ENCODE measurements at places on chromosomes 12 and 14.
A peak's percentile ranks its signal among the peaks of the same experiment; 100 is the strongest.

DNA sequence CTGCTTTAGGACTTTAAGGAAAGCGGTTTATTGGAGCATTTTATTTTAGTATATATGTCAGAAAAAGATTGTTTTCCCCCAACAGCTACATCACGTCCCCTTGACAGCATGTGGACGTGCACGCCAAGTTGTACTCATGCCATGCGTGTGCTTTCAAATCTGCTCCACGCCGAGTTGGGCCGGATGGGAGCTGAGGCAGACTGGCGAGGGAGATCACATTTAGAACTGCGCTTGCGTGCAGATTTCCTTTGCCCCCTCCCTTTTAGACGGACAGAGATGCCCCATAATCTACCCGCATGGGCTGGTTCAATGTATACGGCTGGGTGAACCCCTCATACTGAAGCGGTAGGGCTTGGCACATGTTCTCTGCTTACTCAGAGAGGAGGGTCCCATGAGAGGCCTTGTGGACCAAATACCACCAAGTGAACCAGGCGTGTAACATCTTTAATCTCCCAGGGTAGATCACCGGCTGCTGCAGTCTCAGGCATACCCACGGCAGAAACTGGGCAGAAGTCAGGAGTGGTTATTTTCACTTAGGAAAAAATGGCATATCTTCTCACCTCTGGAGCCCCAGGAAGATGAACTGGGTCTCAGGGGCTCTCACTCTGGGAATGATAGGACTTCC is 92.1 kb downstream of the ESR2 start:
- DNase-seq: no peak

DNA sequence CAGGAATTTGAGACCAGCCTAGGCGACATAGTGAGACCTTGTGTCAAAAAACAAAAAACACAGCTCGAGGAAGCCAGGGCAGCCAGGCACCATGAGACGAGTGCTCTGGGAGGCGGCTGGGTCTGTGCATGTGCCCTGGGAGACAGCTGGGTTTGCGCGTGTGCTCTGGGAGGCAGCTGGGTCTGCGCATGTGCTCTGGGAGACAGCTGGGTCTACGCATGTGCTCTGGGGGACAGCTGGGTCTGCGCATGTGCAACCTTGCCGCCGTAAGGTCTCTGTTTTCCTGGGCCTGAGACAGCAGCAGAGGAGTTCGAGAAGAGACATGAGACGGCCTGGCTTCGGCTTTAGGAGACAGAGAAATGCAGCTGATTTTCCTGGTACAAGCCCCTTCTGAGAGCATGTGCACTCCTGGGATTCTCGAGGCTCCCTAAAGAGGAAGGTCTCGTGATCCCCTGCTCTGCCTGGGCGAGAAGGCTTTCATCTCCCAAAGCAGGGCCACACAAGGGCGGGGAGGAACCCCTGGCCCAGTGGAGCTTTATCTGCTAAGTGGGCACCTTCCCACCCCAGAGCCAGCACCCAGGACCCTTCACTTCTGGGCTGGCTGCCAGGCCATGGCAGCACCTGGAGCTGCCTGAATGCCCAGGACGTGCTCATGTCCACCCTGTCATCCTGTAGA is 3.5 kb upstream of the BDKRB1 start:
- no peak for DNase-seq

GRCh38 chr14:68652433-68652690 is 140.5 kb downstream of the ZFP36L1 start:
- DNase-seq: no peak

GRCh38 chr12:18340186-18340585 is 78.9 kb downstream of the PIK3C2G start:
- DNase-seq: no peak

- DNase-seq: no peak
Measured at GRCh38 chr14:101105045-101105444, 201.5 kb upstream of the RTL1 start.

DNA sequence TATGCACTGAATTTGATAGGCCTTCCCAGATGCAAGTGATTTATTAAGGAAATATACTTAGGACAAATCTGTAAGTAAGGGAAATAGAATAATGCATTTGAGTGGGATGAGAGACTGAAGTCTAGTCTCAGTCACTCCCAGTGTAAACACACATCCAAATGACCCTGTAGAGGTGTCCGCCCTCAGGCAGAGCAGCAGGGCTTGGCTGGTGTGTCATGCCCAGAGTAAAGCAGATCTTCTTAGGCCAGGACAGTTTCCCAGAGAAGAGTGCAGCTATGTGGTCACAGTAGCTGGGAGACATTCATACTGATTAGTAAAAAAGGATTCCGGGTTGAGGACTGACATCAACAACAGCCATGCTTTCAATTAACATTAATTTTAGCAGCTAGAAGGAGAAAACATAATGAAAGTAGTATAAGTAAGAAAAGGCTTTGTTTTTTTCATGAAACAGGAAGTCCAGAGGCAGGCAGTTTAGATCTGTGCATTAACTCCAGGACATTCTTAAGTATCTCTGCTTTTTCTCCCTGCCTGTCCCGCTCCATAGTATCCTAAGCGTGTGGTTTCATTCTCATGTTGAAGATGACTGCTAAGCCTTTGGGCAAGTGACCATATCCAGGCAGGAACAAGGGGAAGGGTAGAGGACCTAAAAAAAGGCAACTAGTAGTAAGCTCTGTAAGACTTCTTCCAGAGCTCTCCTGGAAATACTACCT is 35.7 kb downstream of the CNTN1 start:
- no peak for DNase-seq

GRCh38 chr14:102625564-102626296 is 33.3 kb downstream of the RCOR1 start:
- no peak for DNase-seq

- DNase-seq: no peak
Measured at GRCh38 chr12:55915482-55915859, 12.2 kb downstream of the PYM1 start.

DNA sequence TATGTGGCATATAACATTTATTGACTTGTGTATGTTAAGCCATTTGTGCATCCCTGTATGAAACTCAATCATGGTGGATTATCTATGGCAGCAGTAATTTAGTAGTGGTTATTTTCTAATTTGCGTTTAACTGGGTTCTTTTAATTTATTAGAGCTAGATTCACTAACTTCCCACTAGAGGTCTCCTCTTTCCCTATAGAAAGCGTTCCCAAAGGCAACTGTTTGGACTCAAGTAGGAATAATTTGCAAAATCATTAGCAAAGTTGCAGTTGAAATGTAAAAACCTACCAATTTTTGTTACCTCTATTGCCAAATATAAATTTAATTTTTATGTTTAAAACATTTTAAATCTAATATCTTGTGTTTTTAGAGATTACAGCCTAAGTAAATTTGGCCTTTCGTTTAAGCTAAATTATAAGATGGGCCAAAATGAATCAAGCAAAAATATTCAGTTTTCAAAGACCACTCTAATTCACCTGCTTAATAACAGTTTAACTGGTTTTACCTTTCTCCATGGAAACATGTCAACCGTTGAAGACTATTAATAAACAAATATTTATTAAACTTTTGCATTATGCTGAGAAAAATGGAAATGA is 6.0 kb downstream of the DMAC2L start:
- DNase-seq: no peak

DNA sequence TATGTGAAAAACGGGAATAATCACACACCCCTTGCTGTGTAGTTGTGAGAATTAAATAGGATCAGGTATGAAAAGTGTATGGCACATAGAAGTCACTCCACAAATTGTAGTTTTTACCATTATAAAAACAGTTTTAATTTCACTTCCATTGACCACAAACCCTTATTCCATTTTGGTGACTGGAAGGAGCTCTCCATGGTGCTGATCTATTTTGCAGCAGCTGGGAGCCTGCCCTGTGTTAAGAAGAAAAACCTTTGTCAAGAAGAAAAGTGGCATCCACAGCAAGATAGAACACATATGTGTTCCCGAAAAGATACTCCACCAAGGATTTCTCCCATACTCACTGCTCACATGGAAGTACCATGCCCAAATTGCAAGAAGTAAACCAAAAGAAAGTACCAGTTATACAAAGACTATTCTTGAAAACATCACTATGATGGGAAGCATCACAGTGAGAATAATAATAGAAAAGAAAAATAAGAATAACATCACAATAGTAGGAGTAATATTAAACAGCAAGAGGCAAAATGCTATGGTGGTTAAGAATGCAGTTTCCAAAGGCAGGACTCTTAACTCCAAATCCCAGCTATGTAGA is 58.7 kb downstream of the TUNAR start:
- DNase-seq: peak; percentile 42

- DNase-seq: peak; percentile 74
Measured at GRCh38 chr14:100108042-100108825, 43.0 kb downstream of the EVL start.

- DNase-seq: no peak
Measured at GRCh38 chr12:127238107-127238506, 1028.9 kb upstream of the TMEM132C start.

- DNase-seq: peak; percentile 38
Measured at GRCh38 chr12:89949457-89950195, 241.0 kb upstream of the ATP2B1 start.

GRCh38 chr12:31650918-31651317 is 8.6 kb upstream of the ETFBKMT start:
- no peak for DNase-seq

DNA sequence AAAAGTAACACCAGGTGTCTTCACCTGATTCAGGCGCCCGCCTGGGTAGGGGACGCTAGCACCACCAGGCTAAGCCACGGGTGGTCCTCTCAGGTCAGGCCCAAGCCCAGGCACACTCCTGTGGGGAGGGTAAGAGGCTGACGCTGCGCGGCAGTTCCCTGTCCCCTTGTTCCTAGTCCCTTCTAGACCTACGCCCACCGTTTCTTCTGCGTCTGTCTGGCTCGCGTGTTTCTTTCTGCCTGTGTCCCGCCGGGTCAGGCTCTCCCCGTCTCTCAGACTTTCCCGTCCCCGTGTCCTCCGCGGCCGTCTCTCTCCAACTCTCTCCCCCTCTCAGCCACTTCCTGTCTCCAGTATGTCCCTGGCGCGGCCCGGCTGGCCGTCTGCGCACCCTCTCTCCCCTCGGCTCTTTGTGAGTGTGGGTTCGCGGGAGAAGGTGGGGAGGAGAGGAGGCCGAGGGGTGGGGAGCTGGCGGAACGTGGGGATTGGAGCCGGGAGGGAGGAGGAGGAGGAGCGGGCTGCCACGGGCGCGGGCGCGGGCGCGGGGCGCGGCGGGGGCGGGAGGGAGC is 3.1 kb upstream of the TNS2 start:
- DNase-seq: peak; percentile 87

GRCh38 chr12:103901518-103902173 is 28.6 kb upstream of the HSP90B1 start:
- DNase-seq: no peak

DNA sequence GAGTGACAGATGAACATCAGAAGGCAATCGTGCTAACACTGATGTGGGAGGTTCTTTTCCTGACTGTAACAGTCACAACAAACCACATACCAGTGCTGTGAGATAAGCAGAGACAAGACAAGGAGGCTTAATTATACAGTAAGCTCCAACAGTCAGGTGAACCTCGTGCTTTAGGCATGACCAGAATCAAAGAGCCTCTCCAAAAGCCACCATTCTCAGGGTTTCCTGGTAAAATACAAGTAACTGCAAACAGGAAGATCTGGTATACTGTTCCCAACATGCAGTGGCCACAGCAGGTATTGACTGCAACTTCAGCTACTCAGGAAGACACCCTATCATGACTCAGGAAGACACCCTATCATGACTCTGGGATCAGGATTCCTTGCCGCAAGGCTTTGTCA is 47.3 kb upstream of the GTF2A1 start:
- DNase-seq: no peak

GRCh38 chr12:46153268-46153872 is 115.5 kb downstream of the SLC38A1 start:
- DNase-seq: no peak

DNA sequence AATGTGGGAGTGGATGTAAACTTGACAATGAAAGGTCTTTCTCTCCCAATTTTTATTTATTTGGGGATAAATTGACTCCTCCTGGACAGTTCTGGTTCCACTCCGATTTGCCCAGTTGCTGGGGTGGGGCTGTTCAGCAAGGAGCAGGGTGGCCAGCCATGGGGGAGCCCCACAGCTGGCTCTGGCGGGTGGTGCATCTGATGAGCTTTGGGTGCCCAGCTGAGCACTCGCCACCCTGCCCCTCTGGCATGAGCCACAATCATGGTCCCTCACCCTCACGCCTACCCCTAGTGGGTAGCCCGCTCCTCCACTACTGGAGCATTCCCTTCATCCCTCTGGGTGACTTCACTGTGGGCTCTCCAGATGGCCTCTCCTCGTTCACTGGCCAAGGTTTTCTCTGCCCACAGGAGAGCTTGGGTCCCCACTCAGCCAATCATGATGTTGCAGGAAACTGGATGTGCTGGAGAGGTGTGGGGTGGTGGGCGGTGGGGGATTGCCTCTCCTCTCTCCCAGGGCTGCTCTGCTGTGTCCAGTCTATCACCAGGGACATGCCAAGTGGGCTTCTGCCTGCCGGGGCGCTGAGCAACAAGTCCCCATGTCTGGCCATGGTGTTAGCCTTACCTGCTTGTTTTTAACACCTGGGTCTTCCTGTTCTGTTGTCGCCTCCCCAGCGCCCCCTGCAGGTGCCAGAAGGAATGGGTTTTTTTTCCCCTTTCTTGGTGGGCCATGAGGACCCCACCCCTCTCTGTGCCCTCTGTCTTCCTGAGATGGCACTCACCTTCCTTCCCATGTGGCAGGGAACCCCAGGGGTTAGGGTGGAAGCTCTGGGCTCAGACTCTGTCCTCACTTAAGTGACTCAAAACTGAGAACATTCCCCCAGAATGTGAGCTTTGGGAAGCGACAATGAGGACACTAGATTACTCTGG is 3.4 kb downstream of the CYP46A1 start:
- no peak for DNase-seq

- DNase-seq: peak; percentile 34
Measured at GRCh38 chr12:128365651-128366231, 98.8 kb downstream of the TMEM132C start.

DNA sequence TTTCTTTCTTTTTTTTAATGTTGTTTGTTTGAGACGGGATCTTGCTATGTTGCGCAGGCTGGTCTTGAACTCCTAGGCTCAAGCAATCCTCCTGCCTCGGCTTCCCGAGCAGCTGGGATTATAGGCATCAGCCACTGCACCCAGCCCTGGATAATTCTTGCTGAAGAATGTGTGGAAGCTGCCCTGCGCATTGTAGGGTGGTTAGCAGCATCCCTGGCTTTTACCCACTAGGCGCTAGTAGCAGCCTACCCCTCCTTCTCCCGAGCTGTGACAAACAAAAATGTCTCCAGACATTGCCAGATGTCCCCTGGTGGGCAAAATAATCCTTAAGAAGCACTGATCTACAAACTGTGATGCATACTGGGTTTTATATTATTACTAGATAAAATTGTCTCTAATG is 6.6 kb downstream of the DCAF4 start:
- no peak for DNase-seq

DNA sequence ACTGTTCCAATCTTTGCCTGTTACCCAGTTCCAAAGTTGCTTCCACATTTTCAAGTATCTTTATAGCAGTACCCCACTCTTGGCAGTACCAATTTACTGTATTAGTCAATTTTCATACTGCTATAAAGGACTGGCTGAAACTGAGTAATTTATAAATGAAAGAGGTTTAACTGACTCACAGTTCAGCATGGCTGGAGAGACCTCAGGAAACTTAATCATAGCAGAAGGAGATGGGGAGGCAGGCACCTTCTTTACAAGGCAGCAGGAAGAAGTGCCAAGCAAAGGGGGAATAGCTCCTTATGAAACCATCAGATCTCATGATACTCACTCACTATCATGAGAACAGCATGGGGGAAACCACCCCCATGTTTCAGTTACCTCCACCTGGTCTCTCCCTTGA is 215.0 kb downstream of the SNAPC1 start:
- DNase-seq: no peak
